ENCODE measurements at places on chromosomes 3 and 15.

GRCh38 chr15:80199366-80199765, 46.6 kb downstream of the FAH start:
- no peak overlapping the region for H3K4me3 ChIP-seq
- no peaks in the 10 kb centered on the region for H3K36me3 ChIP-seq
- no peak overlapping the region for H3K27ac ChIP-seq
- no peak for ATAC-seq
- H3K4me1 ChIP-seq: no peaks in the 10 kb centered on the region

GRCh38 chr15:55694652-55695150, 48.3 kb downstream of the PRTG start:
- no peaks in the 10 kb centered on the region for H3K36me3 ChIP-seq
- peaks cover 8% of the 10 kb centered on the region for H3K27me3 ChIP-seq
- H3K27ac ChIP-seq: peak overlapping the region; percentile 17

DNA sequence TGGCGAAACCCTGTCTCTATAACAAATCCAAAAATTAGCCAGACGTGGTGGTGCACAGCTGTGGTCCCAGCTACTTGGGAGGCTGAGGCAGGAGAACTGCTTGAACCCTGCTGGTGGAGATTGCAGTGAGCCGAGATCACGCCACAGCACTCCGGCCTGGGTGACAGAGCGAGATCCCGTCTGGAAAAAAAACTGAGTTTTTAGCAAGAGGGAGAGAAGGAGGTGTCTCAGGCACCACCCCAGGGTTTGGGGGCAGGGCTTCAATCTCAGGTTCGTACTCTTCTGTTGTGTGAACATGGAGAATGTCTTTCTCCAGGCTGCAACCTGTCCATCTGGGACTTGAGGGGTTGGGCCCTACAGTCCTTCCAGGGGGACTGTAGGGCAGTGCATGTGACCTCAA, 2.7 kb downstream of the CHRNA3 start:
- peaks cover 28% of the 10 kb centered on the region for H3K27me3 ChIP-seq
- H3K27ac ChIP-seq: no peak overlapping the region
- H3K36me3 ChIP-seq: no peaks in the 10 kb centered on the region

- no peaks in the 10 kb centered on the region for H3K27me3 ChIP-seq
- no peak overlapping the region for H3K4me3 ChIP-seq
- no peak for ATAC-seq
- H3K27ac ChIP-seq: no peak overlapping the region
- no peaks in the 10 kb centered on the region for H3K4me1 ChIP-seq
Measured at GRCh38 chr3:171095063-171095462, 68.5 kb upstream of the SLC2A2 start.

DNA sequence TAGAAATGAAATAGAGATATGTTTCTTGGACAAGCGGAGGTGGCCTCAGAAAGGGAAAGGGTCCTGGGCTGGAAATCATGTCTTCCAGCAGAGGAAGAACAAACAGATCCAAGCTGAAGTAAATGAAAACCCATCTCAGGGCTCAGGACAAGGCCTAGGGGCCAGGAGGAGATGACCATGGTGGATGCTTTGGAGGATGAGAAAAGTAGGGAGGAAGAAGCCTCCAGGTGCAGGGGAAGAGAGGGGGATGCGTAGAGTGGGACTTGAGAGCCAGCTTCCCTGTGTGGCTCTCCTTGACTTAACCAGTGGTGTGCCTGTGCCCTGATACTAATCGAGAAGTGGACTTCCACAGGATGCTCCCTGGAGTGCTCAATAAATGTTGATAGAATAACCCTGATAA, 203.2 kb downstream of the FAM43A start:
- no peaks in the 10 kb centered on the region for H3K36me3 ChIP-seq
- no peak for ATAC-seq
- peaks cover 6% of the 10 kb centered on the region for H3K4me1 ChIP-seq
- no peak overlapping the region for H3K4me3 ChIP-seq

DNA sequence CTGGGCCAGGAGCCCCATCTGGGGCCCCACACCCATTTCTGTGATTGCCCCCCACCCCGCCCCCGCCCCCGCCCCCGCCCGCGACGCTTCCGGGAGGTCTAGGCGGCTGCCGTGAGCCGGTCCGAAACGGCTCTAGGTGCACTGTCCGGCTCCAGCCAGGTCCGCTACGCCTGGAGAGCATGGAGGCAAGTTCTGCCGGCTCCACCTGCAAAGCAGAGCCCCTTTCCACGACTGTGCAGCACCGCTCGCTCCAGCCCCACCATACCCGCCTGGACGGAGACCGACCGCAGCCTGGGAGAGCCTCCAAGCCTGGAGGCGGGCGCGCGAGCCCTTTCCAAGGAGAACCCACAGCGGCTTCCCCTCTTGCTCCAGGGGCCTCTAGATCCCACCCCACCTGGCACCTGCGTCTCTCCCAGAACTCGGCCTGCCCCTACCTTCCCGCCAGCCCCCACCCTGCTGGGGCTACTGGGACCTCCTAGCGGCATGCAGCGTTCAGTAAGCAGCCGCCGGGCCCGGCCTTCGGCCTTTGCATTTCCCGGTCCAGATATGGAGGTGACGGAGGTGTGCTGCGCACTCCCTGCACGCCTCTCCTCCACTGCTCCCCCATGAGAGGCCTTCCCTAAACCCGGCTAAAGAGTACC, 66.2 kb downstream of the KLF13 start:
- H3K27ac ChIP-seq: no peak overlapping the region
- peak overlapping the region; percentile 79 for H3K4me3 ChIP-seq
- peaks cover 13% of the 10 kb centered on the region for H3K4me1 ChIP-seq
- no peaks in the 10 kb centered on the region for H3K36me3 ChIP-seq
- no peaks in the 10 kb centered on the region for H3K27me3 ChIP-seq

DNA sequence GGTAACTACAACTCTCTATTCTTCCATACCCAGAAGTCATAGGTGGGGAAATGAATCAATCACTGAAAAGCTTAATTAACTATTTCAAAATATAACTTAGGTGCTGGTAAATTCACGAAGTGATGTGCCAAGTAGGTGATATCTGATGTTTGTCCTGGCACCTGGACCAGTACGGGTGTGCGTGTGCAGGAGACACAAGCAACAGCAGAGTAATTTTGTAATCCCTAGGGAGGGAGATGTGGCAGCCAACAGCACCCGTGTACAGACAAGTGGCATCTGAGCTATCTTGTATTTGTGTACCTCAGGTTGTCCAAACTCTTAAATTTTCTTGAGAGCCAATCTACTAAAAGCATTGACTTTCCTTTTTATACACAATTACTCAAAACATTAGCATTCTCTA, 22.8 kb downstream of the USF3 start:
- no peak for ATAC-seq
- H3K36me3 ChIP-seq: peaks cover 80% of the 10 kb centered on the region
- peaks cover 6% of the 10 kb centered on the region for H3K4me1 ChIP-seq

GRCh38 chr3:57647292-57647940, 45.5 kb downstream of the DENND6A start:
- ATAC-seq: peak; percentile 9
- H3K27ac ChIP-seq: peak overlapping the region; percentile 24
- peaks cover 22% of the 10 kb centered on the region for H3K4me1 ChIP-seq
- no peak overlapping the region for H3K4me3 ChIP-seq
- no peaks in the 10 kb centered on the region for H3K27me3 ChIP-seq

DNA sequence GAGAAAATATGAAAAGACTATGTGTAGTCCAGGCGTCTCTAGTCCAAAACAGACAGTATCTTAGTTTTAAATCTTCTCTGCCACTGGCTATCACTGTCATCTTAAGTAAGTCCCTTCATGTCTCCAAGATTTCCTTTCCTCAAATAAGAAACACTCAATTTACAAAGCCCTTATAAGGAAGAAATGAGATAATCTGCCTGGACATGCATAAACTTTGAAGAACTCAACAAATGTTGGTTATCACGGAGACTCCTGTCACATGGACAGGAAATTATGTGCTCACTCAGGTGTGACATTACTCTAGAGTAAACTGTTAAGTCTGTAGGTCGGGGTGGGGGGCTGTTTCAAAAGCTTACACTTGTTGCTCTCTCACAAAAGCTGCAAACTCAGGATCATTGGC, 91.9 kb downstream of the IMPG2 start:
- H3K27ac ChIP-seq: no peak overlapping the region
- no peaks in the 10 kb centered on the region for H3K4me1 ChIP-seq
- ATAC-seq: no peak
- no peak overlapping the region for H3K4me3 ChIP-seq
- H3K36me3 ChIP-seq: no peaks in the 10 kb centered on the region
- H3K27me3 ChIP-seq: no peaks in the 10 kb centered on the region

GRCh38 chr3:71520161-71521020, 63.1 kb downstream of the FOXP1 start:
- peak overlapping the region; percentile 37 for H3K27ac ChIP-seq
- H3K36me3 ChIP-seq: no peaks in the 10 kb centered on the region
- no peaks in the 10 kb centered on the region for H3K27me3 ChIP-seq
- ATAC-seq: peak; percentile 84
- peaks cover 9% of the 10 kb centered on the region for H3K4me1 ChIP-seq

GRCh38 chr3:141330718-141331376, 37.5 kb upstream of the ZBTB38 start:
- no peak overlapping the region for H3K27ac ChIP-seq
- peaks cover 9% of the 10 kb centered on the region for H3K27me3 ChIP-seq
- no peak overlapping the region for H3K4me3 ChIP-seq
- H3K4me1 ChIP-seq: no peaks in the 10 kb centered on the region

GRCh38 chr3:128427175-128427857, 39.4 kb downstream of the DNAJB8 start:
- H3K27ac ChIP-seq: no peak overlapping the region
- no peak overlapping the region for H3K4me3 ChIP-seq
- peaks cover 6% of the 10 kb centered on the region for H3K36me3 ChIP-seq
- peaks cover 7% of the 10 kb centered on the region for H3K4me1 ChIP-seq

- H3K4me1 ChIP-seq: no peaks in the 10 kb centered on the region
- H3K27me3 ChIP-seq: peaks cover 28% of the 10 kb centered on the region
- H3K27ac ChIP-seq: no peak overlapping the region
- no peak overlapping the region for H3K4me3 ChIP-seq
- ATAC-seq: no peak
- H3K36me3 ChIP-seq: no peaks in the 10 kb centered on the region
Measured at GRCh38 chr15:45091161-45091560, 22.8 kb downstream of the DUOX2 start.

- H3K36me3 ChIP-seq: no peaks in the 10 kb centered on the region
- ATAC-seq: no peak
- H3K4me1 ChIP-seq: no peaks in the 10 kb centered on the region
- H3K27ac ChIP-seq: no peak overlapping the region
- H3K4me3 ChIP-seq: no peak overlapping the region
Measured at GRCh38 chr3:74546426-74546825, 68.0 kb downstream of the CNTN3 start.

DNA sequence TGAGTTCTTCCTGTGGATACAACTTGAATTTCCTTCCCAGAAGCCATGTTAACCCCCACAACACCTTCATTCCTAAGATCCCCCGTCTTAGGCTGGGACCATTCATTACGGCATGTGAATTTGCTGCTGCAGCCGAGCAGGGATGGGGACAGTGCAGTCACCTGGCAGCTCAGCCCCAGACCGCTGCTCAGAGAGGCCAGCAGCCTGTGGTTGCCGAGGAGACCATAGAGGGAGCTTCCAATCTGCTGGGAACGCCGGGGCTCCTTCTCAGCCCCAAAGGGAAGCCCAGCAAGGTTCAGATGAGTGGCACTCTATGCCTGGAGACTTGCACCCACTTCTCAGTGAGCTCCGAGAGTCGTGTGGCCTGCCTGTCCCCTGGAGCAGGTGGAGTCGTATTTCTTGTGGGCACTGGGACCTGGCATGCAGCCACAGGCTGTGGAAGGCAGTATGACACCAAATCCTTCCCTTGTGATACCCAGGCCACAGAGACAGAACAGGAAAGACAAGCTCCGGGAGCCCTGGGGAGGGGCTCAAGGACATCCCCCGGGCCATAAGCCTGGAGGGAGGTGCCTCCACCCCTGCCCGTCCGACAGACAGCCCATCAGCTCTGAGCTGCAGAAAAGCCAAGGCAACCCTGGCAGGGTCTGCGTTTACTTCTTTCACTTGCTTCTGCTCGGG, 167.3 kb downstream of the FAM43A start:
- H3K36me3 ChIP-seq: no peaks in the 10 kb centered on the region
- no peaks in the 10 kb centered on the region for H3K4me1 ChIP-seq
- peaks cover 4% of the 10 kb centered on the region for H3K27me3 ChIP-seq

DNA sequence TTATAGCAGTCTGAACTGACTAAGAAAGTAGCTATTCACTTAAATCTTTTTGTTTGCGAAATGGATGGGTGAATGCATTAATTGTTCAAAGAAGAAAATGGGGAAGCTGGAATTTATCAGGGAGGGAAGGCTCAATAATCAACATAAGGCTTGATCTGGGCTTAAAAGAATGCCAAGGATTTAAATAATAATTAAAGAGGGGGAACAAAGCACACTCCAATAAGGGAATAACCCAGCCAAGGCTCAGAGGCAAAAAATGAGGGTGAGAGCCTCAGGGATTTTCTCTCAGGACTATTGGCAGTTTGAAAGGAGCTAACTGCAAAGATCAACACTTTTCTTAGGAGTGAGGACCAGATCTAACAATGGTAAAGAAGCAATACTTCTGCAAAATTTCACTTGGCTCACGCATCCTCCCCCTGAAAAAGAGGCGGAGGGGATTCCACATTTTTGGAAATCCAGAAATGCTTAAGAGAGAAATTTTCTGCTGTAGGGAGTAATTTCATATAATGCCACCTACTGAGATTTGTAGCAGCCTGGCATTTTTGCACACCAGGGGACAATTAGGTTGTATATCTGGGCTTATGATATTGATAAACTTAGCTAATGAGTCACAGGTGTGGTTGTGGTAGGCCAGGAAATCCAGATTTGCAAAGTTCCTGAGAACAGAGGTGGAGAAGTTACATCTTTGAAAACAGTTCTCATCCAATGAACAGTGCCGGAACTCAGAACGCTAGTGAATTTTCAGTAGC, 405.1 kb downstream of the TUSC7 start:
- H3K27ac ChIP-seq: no peak overlapping the region
- ATAC-seq: no peak
- H3K4me1 ChIP-seq: no peaks in the 10 kb centered on the region
- H3K36me3 ChIP-seq: no peaks in the 10 kb centered on the region

GRCh38 chr15:41560572-41560874, 1.5 kb downstream of the TYRO3 start:
- peak overlapping the region; percentile 71 for H3K4me3 ChIP-seq
- no peak overlapping the region for H3K27ac ChIP-seq
- H3K4me1 ChIP-seq: peaks cover 8% of the 10 kb centered on the region
- peaks cover 12% of the 10 kb centered on the region for H3K27me3 ChIP-seq

- no peaks in the 10 kb centered on the region for H3K36me3 ChIP-seq
- no peaks in the 10 kb centered on the region for H3K4me1 ChIP-seq
- no peak overlapping the region for H3K4me3 ChIP-seq
- no peak for ATAC-seq
- H3K27me3 ChIP-seq: peaks cover 6% of the 10 kb centered on the region
- H3K27ac ChIP-seq: no peak overlapping the region
Measured at GRCh38 chr15:39744334-39745103, 38.1 kb downstream of the FSIP1 start.

DNA sequence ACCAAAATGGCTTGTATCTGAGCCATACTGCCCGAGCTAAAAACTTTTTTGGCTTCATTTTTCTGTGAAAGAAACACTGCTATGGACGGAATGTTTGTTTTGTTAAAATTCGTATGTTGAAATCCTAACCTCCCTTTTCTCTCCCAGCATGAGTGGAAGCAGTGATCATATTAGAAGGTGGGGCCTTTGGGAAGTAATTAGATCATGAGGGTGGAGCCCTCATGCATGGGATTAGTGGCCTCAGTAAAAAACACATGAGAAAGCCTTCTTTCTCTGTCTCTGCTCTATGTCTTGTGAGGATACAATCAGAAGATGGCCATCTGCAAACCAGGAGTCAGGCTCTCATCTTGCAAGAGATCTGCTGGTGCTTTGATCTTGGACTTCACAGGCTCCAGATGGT, 7.4 kb upstream of the FNDC3B start:
- no peak overlapping the region for H3K27ac ChIP-seq
- no peak overlapping the region for H3K4me3 ChIP-seq
- no peaks in the 10 kb centered on the region for H3K27me3 ChIP-seq
- H3K36me3 ChIP-seq: no peaks in the 10 kb centered on the region
- peaks cover 6% of the 10 kb centered on the region for H3K4me1 ChIP-seq

Data from activated T-helper 17 cell treated with anti-CD3 and anti-CD28 coated beads, Interleukin-2, amount 50 U/mL, for 72 hours (primary cell).